ENCODE measurements at places on chromosomes 12 and 14.

DNA sequence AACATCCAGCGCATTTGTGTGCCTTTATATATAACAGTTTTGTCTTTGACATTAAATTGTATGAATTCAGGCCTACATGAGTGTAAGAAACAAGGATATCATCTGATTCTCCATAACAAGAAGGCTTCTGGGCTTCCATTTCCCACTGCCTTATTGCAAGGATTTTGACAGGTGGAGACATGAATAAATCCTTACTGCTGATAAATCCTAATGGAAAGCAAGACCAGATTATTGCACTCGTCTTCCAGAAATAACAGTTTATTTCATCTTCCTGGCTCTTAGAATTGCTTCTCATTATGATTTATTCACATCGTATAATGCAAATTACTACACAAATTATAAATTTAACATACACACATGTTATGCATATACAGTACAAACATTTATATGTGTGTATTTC, 348.1 kb downstream of the MDGA2 start:
- no peak for DNase-seq

DNA sequence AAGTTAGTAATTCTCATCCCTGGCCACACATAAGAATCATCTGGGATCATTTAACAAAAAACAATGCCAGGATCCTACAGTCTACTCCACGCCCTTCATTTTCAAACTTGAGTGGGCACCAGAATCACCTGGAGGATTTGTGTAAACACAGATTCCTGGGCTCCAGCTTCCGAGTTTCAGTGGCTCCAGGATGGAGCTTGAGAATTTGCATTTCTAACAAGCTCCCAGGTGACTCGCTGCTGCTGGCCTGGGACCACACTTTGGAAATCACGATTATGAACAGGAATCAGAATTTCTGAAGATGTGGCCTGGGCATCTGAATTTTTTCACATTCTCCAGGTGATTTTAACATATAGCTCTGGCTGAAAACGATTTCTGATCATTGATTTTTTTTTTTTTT, 234.8 kb downstream of the CACNA1C start:
- no peak for DNase-seq

DNA sequence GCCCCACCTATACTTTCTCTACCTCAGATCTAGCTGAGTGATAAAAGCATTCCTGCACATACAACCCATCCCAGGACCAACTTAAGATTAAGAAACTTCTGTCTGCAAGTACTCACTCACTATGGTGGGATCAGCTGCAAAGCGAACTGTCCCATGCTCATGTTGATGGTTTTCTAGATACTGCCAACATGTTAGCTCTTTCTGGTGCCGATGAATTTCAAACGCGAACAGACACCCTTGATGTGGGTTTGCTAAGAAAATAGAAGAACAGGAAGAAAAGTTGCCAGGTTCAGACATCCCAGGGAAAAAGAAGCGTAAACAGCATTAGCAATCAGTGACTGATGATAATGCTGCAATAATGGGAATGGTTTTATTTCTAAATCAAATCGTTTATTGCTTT, 1.5 kb upstream of the SLC39A2 start:
- no peak for DNase-seq

GRCh38 chr12:124498275-124499189, 68.9 kb downstream of the NCOR2 start:
- DNase-seq: no peak

DNA sequence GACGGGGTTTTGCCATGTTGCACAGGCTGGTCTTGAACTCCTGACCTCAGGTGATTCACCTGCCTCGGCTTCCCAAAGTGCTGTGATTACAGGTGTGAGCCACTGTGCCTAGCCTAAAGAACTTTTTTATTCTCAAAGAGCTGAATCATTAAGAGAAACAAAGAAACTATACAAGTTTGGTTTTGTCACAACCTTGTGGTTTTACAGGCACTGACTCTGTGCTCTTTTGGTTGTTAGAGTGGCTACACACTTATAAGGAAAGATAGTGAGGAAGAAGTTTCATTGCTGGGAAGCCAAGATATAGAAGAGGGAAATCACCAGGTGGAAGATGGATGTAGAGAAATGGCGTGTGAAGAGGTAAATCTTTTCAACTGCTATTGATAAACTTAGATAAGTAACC, 10.1 kb upstream of the DNAH10 start:
- DNase-seq: no peak

All from putamen (tissue), 1 donor.